NCI-H748 treated with DMSO at 0.1 percent for 48 hours (cell line): ENCODE measurements at places on chromosomes 7 and 10.
A peak's percentile ranks its signal among the peaks of the same experiment; 100 is the strongest.

- peak; percentile 20 for DNase-seq
Observed at GRCh38 chr7:55504093-55504859, 68.0 kb downstream of the VOPP1 start.

GRCh38 chr7:126843336-126843735 is 409.4 kb downstream of the GRM8 start:
- DNase-seq, result no peak

- no peak for DNase-seq
Observed at GRCh38 chr7:38195804-38196595, 18.0 kb downstream of the STARD3NL start.

DNA sequence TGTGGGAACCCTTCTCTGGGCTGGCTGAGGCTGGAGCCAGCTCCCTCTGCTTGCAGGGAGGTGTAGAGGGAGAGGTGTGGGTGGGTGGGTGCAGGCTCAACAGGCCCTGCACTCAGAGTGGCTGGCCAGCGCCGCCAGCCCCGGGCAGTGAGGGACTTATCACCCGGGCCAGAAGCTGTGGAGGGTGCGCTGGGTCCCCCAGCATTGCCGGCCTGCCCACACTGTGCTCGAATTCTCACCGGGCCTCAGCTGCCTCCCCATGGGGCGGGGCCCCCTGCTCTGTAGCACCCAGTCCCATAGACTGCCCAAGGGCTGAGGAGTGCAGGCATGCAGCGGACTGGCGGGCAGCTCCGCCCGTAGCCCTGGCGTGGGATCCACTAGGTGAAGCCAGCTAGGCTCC is 190.7 kb upstream of the TAC1 start:
- no peak for DNase-seq

DNA sequence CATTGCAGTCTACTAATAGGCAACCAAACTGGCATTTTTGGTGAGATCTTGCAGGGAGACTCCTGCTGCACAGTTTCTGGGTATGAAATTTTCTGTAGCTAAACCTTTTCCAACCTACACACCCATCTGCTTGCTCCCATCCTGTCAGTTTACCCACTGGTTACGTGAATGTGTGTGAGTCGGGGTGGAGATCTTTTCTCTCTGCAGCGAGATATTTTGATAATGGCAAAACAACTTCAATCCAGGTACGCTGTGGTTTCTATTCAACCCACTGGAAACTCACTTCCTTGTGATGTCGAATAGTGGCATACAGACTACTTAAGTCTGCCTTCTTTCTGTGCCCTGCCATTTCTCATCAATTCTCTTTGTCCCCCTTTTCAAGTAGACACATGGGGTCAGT is 4.5 kb downstream of the PLEKHA1 start:
- no peak for DNase-seq

GRCh38 chr7:15802425-15802824 is 115.9 kb upstream of the MEOX2 start:
- DNase-seq, result no peak

GRCh38 chr10:6394084-6394483 is 186.0 kb downstream of the PRKCQ start:
- no peak for DNase-seq

DNA sequence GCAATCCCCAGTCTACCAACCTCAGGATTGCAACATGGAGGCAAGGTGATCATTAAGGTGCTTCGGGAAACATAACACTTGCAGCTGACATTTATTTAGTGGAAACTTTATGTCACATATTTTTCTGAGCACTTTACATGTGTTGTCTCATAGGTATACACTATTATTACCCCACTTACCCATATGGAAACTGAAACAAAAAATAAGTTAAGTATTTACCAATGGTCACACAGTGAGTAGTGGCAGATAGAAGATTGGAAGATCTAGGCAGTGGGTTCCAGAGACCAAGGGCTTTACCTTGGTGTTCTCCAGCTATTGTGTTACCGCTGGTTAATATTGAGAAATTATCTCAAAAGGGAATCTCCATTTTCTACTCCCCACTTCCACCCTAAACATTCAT is 1279.1 kb upstream of the SORCS1 start:
- DNase-seq, result no peak

- DNase-seq, result no peak
Observed at GRCh38 chr10:128062331-128062880, 63.8 kb downstream of the MKI67 start.

GRCh38 chr7:158019726-158020705 is 567.6 kb downstream of the PTPRN2 start:
- DNase-seq, result no peak

DNA sequence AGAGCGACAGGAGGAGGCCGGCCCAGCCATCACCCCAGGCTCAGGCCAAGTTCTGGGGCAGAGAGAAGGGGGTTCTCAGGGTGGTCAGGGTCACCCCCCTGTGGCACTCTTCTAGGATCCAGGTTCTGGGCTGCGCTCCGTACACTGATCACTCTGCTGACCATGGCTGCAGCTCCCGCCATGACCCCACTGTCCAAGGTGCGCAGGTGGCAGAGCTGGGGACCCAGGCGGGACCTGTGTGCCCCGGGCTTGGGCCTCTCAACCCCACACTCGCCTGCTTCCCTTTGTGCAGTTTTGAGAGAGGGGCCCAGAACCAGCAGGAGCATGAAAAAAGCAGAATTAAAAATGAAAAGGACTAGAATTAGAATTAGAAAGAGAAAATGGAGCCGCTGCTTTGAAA is 227.1 kb downstream of the FANK1 start:
- DNase-seq, result no peak

DNA sequence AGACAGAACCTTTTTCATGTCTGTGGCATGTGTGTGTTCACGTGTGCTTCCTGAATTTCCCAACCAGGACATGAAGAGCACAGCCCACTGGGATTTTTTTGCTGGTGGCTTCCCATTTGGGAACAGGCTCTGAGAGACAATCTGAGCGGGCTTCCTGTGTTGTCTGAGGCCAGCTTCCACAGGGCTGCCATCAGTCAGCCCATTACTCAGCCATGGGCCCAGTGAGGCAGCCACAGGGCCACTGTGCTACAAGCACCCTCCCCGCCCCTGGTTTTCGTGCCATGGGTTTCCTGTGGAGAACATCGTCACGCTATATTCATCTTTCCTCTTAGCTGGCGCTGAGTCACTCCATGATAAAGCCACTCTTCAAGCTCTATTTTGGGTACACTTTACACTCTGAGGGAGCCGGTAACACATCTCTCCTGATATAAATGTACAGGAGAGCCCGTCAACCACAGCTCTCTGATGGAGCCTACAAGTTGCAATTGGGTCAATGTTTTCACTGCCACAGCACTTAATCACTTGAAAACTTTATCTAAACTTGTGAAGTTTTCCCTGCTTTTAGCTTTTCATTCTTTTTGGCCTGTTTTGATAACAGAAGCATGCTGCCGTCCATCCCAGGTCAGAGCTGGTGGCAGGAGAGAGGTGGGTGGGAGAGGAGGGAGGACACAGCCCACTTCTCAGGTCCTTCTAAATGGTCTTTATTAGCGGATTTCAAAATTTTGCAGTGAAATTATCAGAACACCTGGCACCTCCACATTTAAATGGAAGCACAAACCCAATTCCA is 96.9 kb downstream of the HIPK2 start:
- DNase-seq, result no peak

DNA sequence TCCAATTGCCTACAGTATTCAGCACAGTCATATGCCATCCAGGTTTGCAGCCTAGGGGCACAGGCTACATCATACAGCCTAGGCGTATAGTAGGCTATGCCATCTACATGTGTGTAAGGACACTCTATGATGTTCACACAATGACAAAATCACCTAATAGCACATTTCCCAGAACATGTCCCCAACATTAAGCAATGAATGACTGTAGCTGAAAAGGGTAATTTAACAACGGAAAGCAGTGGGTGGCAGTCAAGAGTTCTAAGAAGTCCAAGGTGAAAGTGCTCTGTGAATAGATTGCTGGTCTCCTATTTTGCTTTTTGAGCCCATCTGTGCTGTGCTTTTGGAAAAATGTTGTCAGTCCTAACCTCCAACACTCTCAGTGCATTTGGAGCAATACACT is 162.6 kb downstream of the KLF6 start:
- DNase-seq, result no peak

DNA sequence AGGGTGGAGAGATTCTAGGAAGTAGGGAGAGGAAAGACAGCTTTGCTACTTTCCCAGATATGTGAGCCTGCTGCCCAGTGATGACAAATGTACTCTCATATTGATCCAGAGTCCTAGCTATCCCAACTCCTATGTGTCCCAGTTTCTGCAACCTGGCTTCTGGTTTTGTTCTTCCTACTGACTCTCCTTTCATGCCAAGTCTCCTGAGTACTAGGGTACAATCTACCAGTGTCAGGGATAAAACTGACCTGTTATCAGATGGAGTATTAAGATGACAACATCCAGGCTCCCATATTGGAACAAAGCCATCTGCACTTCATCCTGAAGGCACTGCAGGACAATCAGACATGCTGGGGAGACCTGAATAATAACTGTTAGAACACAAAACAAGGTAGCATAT is 233.7 kb upstream of the PHYHIPL start:
- no peak for DNase-seq

DNA sequence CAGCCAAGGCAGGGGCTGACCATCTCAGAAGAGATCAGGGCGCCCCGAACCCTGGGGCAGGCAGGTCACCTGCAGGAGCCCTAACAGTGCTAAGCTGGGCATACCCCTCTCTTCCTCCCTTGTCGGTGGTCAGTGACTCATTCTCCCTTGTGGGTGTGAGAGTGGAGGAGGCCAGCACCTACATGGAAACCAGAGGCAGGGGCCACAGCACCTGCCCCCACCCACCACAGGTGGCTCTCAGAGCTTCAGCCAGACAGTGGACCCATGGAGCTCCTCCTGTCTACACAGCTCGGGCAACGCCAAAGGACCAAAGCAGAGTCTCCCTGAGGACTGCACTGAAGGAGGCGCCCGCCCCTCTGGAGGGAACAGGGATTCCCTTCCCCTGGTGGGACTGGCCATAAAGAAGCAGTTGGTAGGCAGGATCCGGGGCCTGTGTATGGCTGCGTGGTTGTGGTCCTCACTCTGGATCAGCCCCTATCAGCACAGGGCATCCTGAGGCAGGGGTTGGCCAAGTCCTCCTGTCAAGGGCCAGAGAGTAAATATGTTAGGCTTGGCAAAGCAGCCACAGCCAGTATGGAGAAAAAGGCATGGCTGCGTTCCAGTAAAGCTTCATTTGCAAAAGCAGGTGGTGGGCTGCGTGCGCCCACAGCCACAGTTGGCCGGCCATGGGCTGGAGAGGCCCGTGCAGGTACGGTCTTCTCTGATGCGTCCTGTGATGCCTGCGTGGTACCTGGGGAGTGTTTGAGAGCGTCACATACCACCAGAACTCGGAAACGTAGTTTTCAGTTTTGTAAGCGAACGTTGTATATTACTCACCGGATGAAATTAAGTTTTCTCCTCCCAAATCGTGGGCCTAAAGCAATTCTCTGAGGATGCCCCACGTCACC is 198.2 kb downstream of the EBF3 start:
- DNase-seq, result no peak

DNA sequence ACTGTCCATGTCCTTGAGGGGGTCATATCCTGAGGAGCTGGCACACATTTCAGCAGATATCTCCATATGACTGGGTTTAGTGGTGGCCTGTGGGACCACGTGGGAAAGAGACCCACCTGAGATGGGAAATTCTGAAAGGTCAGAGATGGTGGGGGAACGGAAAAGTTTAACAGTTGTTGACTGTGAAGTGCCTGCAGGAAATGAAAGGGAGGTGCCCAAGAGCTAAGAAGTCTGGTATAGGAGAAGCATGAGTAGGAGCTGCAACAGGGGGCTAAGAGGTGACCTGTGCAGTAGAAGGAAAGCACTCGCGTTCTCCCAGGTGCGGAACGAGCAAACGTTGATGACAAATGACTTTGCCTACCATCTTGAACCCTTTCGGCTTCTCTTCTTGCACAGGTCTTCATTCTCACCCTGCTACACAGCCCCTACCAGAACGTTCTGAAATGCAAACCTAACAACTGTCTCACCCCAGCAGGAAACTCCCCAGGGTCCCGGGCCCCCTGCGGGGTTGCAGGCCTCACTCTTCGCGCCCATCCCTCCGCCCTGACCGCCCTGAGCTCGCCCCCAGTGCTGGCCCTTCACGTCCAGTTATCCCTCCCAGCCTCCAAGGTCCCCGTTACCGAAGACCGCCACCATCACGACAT is 9.8 kb upstream of the FXYD4 start:
- no peak for DNase-seq

DNA sequence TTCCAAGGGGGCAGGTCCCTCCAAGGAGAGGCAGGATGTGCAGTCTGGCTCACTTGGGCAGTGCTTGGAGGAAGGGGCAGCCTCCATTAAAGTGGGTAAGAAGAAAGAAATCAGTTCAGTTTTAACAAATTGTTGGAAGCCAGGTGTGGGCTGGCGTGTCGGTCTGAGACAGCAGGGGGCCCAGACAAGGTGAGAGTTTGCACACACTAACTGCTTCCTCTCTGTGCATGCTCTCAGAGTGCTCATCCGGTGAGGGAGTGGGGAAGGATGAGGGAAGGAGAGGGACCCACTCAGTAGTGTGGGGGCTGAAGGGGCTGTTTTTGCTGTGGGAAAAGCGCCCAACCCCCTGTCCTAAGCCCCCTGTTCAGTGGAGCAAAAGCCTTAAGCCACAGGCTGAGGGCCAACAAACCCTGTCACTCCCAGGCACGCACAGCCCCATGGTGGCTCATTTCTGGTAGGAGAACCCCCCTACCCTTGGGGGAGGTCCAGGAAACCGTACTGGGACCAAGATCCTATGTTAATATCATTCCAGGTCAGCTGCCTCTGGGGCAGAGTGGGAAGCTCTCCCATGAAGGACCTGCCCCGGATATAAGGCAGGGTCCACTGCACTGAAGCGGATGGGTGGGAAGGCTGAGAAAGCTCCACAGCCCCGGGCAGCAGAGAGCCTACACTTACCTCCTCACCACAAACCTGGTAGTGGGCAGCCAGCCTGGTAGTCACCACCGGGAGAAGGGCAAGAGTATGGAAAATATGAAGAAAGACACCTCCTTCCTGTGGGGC is 5.1 kb upstream of the PCBD1 start:
- no peak for DNase-seq

GRCh38 chr10:112195224-112195623 is 11.7 kb upstream of the GPAM start:
- DNase-seq, result no peak

DNA sequence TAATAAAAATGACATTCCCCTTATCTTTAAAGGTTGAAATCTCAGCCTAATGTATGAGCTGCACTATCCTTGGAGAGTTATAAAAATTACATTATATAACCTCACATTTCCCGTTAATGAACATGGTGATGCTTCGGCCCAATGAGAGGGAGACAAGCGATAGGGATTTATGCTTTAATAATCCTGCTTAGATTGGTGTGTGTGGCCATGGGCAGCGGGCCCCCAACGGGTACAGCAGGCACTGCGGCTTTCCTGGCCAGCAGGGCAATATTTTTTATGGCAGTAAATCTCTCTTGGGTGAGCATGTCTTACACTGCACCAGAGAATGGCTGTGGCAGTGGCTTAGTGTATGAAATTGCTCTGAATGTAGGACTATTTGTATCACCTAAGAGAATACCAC is 246.3 kb downstream of the GFRA1 start:
- DNase-seq, result no peak
